Endothelial cell (in vitro differentiated cells): ENCODE measurements at places on chromosomes 4 and X. TPM values are rescaled to one million over a fixed set of nuclear protein-coding genes. Genes with fewer than 3 reads are reported as not detected.

The ODAPH gene
- total RNA-seq, result not detected

The ASB9 gene
- total RNA-seq, result 2.8 TPM

The TRAM1L1 gene
- total RNA-seq, result 1.8 TPM

The PNMA5 gene
- not detected for total RNA-seq

The PDE5A gene
- total RNA-seq, result 3.4 TPM
